Retinal pigment epithelial cell (primary cell): ENCODE measurements at places on chromosomes 2 and 18.

DNA sequence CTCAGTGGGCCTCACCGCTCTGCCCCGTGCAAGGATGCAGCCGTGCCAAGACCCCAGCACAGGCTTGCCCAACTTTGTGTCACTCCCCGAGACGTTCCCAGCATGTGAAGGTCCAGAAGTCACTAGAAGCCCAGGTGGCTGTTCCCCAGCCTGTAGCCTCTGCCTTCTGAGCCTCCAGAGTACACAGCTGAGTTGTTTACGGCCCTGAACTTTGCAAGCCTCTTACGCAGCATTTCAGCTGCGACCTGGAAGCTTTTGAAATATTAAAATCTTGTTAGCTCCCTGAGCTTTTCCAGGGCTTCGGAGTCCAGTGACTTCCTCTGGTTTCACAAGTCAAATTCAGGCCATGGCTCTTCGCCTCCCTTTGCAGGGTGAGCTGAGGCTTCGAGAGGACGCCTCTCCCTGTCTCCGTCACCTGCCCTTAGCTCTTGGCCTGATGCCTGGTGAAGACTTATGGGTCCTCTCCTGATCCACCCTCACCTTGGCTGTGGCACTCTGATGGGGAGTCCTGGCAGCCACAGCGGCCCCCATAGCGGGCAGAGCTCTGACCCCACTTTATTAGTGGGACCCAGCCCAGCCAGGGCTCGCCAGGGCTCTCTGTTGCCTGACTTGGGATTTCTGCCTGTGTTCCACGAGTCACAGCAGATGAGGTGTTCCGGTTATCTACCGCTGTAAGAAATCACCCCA lies 76.5 kb upstream of the HPCAL1 start:
- DNase-seq: no peak

DNA sequence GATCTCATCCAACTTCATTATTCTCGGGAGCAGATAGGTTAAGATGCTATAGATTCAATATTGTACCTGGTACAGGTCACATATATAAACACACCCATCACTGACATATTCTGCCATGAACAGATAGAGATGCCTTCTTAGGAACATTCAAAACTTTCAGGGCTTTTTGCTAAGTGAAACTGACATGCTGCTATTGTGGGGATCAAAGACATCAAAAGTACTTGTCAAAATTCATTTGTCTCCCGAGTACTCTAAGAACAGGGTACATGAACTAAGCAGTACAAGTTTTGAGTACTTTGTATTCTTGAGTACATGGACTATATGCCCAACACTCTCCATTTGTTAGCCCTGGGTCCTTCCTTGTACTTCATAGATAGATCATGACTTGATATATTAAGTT lies 173.5 kb downstream of the FSHR start:
- no peak for DNase-seq

- no peak for DNase-seq
Measured at GRCh38 chr2:241491549-241492173, 16.7 kb downstream of the STK25 start.

DNA sequence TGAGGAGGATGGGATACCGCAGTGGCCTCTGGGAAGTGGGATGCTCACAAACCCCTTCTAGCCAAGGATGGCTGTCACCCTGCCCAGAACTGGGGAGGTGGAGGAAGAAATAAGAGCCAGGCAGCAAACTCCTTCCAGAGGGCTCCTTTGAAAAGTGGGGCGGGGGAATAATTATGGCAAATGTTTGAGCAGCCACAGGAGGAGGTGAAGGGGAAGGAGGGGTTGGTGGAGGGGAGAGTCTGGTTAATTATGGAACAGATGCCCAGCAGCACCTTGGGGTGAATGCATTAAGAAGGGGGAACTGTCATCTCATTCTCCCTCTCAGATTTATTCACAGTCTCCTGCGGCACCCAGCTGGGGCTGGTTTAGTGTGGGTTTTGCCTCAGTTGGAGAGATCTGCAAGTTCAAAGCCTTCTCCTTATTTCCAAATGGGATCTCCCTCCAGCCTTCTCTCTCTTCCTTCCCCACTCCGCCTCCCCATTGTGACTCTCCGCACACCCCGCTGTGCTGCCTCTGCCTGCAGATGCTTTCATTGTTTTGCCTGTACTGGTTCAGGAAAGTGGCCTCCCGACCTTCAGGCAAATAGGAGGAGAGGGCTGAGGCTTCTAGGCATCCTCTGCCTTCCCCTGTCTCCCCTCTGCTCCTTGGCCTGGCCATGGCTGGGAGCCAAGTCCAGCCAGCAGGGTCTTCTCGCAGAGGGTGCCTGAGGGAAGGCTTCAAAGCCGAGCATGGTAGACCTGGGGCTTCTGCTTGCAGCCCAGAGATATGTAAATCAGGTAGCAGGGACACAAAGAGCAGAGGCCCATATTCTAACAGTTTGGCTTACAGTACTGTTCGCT lies 457.2 kb upstream of the MEX3C start:
- no peak for DNase-seq

GRCh38 chr18:950882-951495 lies 46.3 kb downstream of the ADCYAP1 start:
- no peak for DNase-seq

GRCh38 chr2:46504221-46504620 lies 24.9 kb downstream of the TMEM247 start:
- no peak for DNase-seq

- no peak for DNase-seq
Measured at GRCh38 chr2:69642709-69643601, 584 bp downstream of the AAK1 start.

- DNase-seq: no peak
Measured at GRCh38 chr2:8202132-8202531, 479.7 kb upstream of the ID2 start.

DNA sequence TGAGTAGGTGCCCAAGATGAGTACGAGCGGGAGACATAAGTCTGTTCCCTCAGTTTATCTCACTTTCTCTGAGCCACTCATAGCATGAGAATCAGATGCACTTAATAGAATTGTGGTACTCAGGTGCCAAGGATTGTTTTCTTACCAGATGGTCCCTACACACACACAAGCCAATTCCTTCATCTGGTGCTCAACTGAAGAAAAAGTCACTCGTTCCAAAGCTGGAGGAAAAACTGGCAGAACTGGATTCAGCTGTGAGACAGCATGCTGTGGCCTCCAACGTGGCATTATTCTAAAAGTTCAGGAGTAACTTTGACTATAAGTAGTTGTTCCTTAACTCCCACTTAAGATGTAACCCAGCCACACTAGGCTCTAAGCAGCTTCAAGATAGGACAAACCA lies 33.4 kb upstream of the ABCA12 start:
- DNase-seq: no peak

GRCh38 chr2:241862093-241862492 lies 3.4 kb upstream of the PDCD1 start:
- no peak for DNase-seq

DNA sequence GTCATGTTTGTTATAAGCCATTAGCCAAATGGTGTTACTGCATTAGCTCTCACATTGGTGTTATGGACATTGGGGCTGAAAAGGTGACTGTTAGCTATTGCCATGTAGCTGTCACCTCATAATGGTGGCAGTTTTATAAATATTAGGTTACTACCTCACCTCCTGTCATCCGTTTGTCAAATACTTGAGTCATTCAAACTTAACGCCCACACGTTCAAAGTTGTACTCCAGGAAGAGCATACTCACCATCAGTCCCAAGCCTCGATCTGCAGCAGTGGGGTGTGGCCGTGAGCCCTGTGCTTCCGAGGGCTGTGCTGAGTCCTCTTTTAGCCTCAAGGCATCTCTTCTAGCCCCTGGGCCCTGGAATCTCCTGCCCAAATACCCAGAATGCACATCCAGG lies 87.3 kb downstream of the PDK1 start:
- DNase-seq: no peak

- peak; percentile 72 for DNase-seq
Measured at GRCh38 chr2:160561551-160562295, 68.1 kb upstream of the RBMS1 start.

- no peak for DNase-seq
Measured at GRCh38 chr2:39281391-39281790, 37.6 kb upstream of the CDKL4 start.

- DNase-seq: no peak
Measured at GRCh38 chr2:95019572-95019971, 5.9 kb upstream of the MAL start.

- DNase-seq: no peak
Measured at GRCh38 chr2:36562973-36563532, 34.9 kb downstream of the FEZ2 start.

DNA sequence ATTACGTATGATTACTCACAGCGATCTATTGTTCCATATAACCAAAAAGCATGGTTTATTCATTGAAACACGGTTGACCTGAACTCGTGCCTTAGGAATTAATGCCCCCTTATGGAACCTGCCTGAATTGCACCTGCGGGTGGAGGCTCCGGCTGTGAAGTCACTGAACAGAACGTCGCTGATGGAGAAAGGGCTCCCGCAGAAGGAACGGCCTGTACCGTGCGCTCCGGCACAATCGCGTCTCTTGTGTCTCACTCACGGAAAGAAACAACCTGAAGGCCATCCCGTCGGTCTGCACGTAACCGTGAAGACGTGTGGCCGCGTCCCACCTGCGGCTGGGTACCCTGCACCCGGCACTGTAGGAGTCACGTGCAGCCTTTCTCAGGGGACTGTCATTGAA lies 133.1 kb downstream of the NFATC1 start:
- DNase-seq: no peak

GRCh38 chr18:57798713-57799373 lies 4.3 kb downstream of the ATP8B1 start:
- DNase-seq: no peak

DNA sequence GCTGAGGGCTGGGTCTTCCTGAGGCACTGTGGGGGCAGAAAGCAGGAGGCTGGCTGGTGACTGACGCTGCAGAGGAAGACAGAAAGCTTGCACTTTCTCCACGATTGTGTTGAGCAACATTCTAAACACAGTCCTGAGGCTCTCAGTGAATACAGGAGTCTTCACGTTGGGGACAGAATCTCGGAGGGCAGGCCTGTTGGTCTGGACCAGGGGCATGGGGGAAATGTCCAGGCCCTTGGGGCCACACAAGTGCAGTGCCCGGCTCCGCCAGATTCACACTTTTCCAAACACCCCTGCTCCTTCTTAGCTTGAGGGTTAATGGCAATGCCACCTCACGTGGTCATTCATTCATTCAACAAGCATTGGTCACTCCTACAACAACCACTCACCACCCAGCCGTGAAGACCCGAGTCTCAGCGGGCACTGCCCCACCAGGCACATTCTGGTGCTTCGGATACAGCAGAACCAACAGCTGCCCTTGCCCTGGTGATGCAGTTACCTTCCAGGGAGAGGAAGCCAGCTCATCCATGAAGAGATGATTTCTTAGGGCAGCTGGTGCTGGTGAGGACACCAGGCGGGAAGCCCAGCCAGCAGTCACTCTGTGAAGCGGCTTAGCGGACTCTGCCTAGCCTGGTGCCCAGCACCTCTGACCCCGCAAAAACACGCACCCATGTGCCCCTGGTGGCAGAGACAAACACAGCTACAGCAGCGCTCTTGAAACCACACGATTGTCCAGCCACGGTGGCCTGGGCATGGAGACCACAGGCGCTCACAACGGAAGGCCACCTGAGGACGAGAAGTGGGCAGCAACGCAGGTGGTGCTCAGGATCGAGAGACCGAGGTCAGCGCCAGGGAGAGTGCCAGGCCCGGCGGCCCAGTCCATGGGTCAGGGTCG lies 10.9 kb upstream of the GPC1 start:
- no peak for DNase-seq

DNA sequence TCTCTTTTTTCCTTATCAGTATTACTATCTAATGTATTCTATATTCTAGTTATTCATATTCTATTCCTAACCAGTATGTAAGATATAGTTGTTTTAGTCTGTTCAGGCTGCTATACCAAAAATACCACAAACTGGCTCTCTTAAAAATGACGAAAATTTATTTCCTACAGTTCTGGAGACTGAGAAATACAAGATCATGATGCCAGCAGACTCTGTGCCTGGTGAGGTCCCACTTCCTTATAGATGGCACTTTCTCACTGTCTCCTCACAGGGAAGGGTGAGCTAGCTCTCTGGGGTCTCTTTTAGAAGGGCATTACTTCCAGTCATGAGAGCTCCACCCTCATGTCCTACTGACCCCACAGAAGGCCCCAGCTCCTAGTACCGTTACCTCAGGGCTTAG lies 4.8 kb upstream of the ARHGAP15 start:
- no peak for DNase-seq

- DNase-seq: no peak
Measured at GRCh38 chr2:88852753-88853402, 161.4 kb downstream of the RPIA start.

GRCh38 chr2:136013136-136013685 lies 27.8 kb upstream of the DARS1 start:
- DNase-seq: no peak

DNA sequence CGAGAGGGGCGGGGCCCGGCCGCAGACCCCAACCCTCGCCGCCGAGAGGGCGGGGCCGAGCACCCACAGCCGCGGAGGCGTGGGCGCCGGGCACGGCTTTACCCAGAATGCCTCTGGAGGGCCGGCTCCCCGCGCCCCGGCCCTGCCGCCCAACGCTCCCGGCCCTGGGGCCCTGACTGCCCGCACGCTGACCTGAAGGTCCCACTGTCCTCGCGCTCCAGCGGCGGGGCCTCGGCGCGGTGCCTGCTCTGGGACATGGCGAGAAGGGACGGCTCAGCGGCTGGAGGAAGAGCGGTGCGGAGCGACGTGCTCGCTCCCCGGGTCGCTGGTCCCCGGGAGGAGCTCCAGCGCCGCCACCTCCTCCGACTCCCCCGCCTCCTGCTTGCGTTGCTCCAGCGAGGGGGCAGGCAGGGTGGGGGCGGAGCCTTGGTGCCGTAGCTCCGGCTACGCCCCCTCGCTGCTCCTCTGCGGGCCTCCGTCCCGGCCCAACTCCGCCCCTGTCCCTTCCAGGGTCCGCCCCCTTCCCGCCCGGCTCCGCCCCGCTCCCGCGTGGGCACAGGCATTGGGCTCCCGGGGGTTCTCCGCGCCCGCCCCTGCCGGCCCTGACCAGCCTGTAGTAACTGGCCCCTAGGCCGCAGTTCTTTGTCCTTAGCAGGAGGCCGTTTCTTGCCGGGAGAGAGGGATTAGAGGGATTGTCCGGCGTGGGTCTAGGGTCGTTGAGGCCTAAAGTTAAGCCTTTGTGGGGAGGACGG lies at the start of the genes PJVK and PRKRA:
TSS of gene PJVK (plus strand) at position 605 of the 752 bp plus-strand sequence. CDS start 2,032 bp downstream, outside the sequence.
TSS of gene PRKRA (minus strand) at position 402 of the 752 bp plus-strand sequence. CDS start at position 257, 145 bp downstream.
- DNase-seq: peak; percentile 89

- DNase-seq: no peak
Measured at GRCh38 chr2:193253014-193253530, 1058.3 kb upstream of the TMEFF2 start.

DNA sequence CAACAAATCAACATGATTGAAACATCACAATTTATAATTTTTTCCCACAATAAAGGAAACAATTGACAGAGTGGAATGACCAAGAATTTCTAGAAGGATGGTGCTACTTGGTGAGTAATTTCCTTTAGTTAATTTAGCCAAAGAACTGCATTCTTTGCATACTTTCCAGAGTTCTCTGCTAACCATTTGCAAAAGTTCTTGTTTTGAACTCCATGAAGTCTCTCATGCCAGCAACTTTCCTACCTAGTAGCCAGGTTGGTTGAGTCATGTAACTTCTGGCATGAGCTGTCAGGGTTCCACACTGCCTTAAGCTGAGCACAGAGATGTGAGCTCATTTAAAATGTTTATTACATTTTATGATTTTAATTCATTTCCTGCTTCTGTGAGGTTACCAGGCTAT lies 539.6 kb downstream of the PID1 start:
- DNase-seq: peak; percentile 91
